Large intestine (tissue), 12 donors: ENCODE measurements at places on chromosomes 4 and X.

GRCh38 chrX:49284212-49284611 lies 14.6 kb downstream of the PPP1R3F start:
- peaks cover 2% of the 10 kb centered on the region for H3K36me3 ChIP-seq
- H3K4me1 ChIP-seq: no peaks in the 10 kb centered on the region
- no peak for DNase-seq
- H3K4me3 ChIP-seq: no peak overlapping the region
- no peak overlapping the region for H3K27ac ChIP-seq

DNA sequence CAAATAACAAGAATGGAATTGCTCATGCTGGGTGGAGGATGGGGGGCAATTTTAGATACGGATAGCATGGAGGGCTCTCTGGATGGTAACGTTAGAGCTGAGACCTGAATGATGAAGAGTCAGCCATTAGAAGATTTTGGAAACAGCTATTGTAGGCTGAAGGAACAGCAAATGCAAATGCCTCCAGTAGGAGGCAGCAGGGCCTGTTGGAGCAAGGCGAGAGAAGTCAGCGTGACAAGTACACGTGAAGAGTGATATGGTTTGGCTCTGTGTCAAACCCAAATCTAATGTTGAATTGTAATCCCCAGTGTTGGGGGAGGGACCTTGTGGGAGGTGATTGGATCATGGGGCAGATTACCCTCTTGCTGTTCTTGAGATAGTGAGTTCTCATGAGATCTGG lies 59.3 kb upstream of the SOD3 start:
- no peak overlapping the region for H3K4me3 ChIP-seq
- H3K4me1 ChIP-seq: no peaks in the 10 kb centered on the region
- DNase-seq: no peak

DNA sequence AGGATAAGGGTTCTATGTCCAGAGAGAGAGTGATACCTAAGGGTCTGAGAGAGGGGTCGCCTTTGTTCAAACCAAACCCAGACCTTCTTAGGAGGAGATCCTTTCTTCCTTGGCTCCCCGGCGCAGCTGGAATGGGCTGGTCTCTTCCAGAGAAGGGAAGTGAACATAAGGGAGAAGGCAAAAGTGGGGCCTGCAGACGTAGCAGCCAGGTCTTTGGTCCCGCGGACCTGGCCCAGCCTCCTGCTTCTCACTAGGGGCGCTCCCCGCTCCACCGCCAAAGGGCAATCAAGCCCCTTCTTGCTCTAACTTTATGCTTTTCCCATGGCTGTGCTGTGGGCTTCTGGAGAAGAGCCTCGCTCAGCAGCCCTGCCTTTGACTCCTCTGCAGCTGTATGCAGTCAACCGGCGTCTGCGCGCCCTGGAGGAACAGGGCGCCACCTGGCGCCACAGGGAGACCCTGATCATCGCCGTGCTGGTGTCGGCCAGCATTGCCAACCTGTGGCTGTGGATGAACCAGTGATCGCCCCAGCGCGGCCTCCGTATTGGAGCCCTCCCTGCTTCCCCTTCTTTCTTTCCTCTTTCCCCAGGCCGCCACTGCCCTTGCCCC lies 6.5 kb downstream of the FATE1 start:
- H3K27me3 ChIP-seq: no peaks in the 10 kb centered on the region
- no peak overlapping the region for H3K27ac ChIP-seq
- no peaks in the 10 kb centered on the region for H3K36me3 ChIP-seq
- DNase-seq: peak; percentile 33
- H3K4me3 ChIP-seq: no peak overlapping the region

DNA sequence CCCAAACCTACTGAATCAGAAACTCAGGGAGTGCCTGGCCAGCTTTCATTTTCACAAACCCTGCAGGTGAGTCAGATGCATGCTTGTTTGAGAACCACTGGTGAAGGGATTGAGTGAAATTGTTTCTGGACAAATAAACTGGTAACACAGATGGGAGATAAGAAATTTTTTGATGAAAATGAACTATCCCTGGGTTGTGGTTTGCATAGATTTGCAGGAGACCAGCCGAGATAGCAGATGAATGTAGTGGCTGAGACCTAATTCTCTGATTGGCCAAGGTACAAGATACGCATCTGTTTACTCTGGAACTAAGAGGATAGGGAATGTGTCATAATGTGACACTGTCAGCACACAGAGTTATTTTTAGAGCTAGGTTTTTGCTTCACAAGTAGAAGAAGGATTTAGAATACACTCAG lies 117.8 kb upstream of the NOCT start:
- no peaks in the 10 kb centered on the region for H3K36me3 ChIP-seq
- no peak overlapping the region for H3K4me3 ChIP-seq
- peak overlapping the region; percentile 66 for H3K27ac ChIP-seq
- DNase-seq: peak; percentile 9
- no peaks in the 10 kb centered on the region for H3K27me3 ChIP-seq
- peaks cover 16% of the 10 kb centered on the region for H3K4me1 ChIP-seq

- H3K27me3 ChIP-seq: no peaks in the 10 kb centered on the region
- H3K27ac ChIP-seq: no peak overlapping the region
- peak; percentile 11 for DNase-seq
- no peak overlapping the region for H3K4me3 ChIP-seq
- no peaks in the 10 kb centered on the region for H3K4me1 ChIP-seq
- no peaks in the 10 kb centered on the region for H3K36me3 ChIP-seq
These were observed 193.0 kb upstream of the C1QTNF7 start for GRCh38 chr4:15234856-15235126.

DNA sequence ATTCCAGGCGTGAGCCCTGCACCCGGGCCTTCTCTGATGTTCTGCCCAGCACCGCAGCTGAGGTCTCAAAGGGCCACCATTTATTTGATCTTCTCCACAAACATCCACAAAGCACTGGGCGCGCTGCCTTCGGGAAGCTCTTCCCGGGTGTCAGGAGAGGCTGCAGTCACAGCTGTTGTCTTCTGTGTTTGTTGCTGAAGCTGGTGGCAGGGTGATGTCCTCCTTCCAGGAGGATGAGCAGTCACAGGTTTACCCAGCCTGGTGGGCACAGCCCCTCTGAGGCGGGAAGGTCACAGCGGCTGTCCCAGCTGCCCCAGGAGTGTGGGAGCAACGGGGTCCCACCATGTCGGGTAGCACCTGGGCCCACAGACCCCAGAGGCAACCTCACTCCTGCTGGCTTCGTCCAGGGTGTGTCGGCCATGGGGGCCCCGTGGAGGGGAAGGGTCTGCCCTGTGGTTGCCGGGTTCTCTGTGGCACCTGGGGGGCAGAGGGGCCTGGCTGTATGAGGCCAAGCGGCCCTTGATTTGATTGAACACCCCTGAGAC lies 27.6 kb downstream of the FGFRL1 start:
- H3K27me3 ChIP-seq: peaks cover 13% of the 10 kb centered on the region
- no peak overlapping the region for H3K27ac ChIP-seq
- H3K4me3 ChIP-seq: no peak overlapping the region

- H3K4me1 ChIP-seq: no peaks in the 10 kb centered on the region
- no peaks in the 10 kb centered on the region for H3K27me3 ChIP-seq
- no peak overlapping the region for H3K27ac ChIP-seq
- no peak for DNase-seq
- no peaks in the 10 kb centered on the region for H3K36me3 ChIP-seq
These were observed 14.6 kb downstream of the SYN1 start for GRCh38 chrX:47605024-47605423.

DNA sequence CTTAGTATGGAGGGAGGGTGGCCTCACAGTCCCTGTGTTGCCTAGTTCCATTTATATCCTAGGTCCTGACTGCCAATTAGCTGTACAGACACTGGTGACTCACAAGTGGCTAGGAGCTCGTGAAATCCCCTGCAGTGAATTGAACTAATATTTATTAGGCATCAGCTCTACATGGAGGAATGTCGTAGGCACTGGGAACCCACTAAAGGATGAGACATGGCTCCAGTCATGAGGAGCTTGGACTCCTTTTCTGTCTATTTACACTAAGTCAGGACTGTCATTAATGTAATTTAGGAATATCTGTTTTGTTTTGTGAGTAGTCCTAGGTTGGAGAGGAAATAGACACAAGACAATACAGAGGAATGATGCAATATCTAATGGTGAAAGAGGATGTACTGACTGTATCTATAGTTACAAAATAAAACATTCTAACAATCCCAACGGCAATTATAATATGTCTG lies 67.7 kb downstream of the MID1IP1 start:
- H3K4me3 ChIP-seq: no peak overlapping the region
- DNase-seq: no peak
- H3K27ac ChIP-seq: no peak overlapping the region
- no peaks in the 10 kb centered on the region for H3K27me3 ChIP-seq
- H3K4me1 ChIP-seq: no peaks in the 10 kb centered on the region

GRCh38 chr4:100246697-100247096 lies 56.4 kb upstream of the DDIT4L start:
- no peaks in the 10 kb centered on the region for H3K4me1 ChIP-seq
- DNase-seq: no peak
- no peaks in the 10 kb centered on the region for H3K27me3 ChIP-seq
- H3K4me3 ChIP-seq: no peak overlapping the region
- H3K36me3 ChIP-seq: no peaks in the 10 kb centered on the region
- H3K27ac ChIP-seq: no peak overlapping the region

- H3K4me1 ChIP-seq: no peaks in the 10 kb centered on the region
- no peak for DNase-seq
- no peaks in the 10 kb centered on the region for H3K36me3 ChIP-seq
These were observed 19.7 kb downstream of the SLAIN2 start for GRCh38 chr4:48361012-48361400.

DNA sequence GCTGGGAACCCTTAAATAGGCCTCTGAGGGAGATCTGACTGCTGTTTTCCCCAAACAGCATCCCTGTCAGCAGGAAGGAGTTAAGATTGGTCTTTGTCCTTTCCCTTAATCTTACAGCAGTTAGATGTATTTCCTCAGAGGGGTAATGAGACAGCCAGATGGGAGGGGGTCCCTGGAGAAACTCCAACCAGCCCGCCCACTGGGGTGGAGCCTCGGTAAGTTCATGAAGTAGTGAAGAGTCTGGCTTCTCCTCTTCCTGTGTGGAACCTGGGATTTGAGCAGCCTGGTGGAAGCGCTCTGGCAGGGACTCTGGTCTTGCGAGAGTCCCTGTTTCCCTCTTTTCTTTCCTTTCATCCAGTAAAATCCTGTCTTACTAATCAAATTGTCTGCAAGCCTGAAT lies 330.0 kb downstream of the TLL1 start:
- no peak overlapping the region for H3K4me3 ChIP-seq
- no peak for DNase-seq
- no peak overlapping the region for H3K27ac ChIP-seq
- no peaks in the 10 kb centered on the region for H3K27me3 ChIP-seq

DNA sequence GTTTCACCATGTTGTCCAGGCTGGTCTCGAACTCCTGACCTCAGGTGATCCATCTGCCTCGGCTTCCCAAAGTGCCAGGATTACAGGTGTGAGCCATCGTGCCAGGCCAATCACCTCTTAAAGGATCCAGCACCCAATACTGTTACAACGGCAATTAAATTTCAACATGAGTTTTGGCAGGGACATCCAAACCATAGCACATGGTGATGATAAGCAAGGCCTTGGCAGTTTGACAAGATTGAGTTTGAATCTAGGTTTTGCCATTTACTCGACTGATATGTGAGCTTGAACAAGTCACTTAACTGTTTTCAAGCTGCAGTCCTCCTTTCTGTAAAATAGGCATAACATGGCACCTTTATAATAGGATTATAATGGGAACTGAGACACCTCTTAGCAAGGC lies 84.1 kb downstream of the GPR82 start:
- no peak overlapping the region for H3K27ac ChIP-seq
- DNase-seq: no peak
- no peaks in the 10 kb centered on the region for H3K36me3 ChIP-seq
